NCI-H1092 treated with DMSO at 0.1 percent for 48 hours (cell line): ENCODE measurements at places on chromosomes 12 and 14.

DNA sequence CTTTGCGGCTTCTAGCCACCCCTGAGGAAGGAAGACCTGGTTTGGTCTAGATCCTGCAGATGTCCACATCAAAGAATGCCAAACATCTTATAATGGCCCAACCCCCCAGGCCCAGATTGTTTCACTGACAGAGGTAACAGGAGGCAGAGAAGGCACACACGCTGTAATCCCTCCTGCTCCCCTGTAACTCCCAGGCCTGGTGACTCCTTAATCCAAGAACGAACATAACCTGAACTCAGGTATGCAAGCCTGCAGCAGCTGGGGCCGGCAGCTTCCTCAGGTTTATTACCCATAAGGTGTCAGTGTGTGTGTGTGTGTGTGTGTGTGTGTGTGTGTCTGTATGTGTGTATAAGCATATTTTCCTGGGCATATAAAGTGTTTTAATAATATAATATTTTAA, 52.7 kb downstream of the ERH start:
- no peak for DNase-seq

DNA sequence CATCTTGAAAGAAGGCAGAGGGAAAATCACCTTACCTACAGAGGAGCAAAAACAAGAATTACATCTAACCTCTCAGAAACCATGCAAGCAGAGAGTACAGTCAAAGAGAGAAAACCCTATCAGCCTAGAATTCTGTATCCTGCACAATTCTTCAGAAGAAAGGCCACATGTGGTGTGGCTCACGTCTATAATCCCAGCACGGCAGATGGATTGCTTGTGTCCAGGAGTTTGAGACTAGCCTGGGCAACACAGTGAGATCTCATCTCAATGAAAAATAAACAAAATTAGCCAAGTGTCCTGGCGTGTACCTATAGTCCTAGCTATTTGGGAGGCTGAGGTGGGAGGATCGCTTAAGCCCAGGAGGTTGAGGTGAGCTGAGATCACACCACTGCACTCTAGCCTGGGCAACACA, 48.2 kb downstream of the ATF7 start:
- DNase-seq: no peak

DNA sequence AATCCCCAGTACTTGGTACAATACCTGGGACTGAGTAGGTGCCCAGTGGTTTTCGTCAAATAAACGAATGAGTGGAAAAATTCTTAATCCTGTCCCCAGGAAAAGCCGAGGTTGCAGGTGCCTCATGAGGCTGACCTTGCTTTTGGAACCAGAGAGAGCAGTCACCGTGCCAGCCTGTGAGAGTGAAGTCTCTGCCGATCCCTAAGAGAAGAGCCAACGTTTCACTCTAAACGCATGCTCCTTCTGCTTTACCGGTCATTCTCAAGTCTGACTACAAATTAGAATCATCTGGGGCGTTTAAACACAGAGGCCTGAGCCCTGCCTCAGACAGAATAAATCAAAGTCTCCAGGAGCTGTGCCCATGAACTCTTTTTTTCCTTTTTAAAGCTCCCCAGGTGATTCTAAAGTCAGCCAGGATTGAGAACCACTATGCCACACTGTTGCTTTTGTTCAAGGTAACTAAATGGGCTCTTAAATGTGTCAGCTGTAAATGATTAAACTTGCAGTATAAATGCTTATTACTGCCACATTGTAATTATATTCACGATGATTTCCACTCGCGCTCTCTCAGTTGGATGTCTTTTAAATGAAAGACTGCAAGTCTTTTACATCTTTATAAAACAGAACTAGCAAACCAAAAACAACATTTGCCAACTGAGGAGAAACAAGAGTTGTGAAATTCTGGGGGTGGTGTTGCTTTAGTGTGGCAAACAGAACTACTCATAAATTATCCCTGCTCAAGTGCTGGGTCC, 26.9 kb downstream of the TCP11L2 start:
- DNase-seq: peak; percentile 4

GRCh38 chr12:109716512-109717389, 3.1 kb downstream of the FAM222A start:
- DNase-seq: peak; percentile 69

DNA sequence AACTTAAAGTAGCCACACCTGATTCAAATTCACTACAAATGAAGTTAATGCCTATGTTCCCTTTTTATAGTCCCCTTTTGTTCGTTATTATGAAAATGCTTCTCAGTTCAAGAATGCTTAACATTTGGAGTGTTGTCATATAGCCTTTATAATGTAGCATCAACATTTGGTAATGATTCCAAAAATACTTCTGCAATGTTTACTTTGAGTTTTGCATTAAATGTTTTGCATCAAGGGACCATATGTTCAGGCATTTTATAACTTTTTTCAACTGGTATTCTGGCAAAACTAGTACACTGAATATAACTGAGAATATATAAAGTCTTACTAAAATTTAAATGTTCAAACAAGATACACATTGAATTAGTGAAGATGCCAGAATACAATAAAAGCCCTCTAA, 209.6 kb upstream of the SLC16A7 start:
- no peak for DNase-seq
